ENCODE measurements at places on chromosomes 7 and 10.
A peak's percentile ranks its signal among the peaks of the same experiment; 100 is the strongest.

GRCh38 chr7:78055001-78055573 is 256.5 kb downstream of the PHTF2 start:
- DNase-seq, result no peak

GRCh38 chr7:143455491-143455890 is 12.2 kb downstream of the TAS2R60 start:
- DNase-seq, result no peak

DNA sequence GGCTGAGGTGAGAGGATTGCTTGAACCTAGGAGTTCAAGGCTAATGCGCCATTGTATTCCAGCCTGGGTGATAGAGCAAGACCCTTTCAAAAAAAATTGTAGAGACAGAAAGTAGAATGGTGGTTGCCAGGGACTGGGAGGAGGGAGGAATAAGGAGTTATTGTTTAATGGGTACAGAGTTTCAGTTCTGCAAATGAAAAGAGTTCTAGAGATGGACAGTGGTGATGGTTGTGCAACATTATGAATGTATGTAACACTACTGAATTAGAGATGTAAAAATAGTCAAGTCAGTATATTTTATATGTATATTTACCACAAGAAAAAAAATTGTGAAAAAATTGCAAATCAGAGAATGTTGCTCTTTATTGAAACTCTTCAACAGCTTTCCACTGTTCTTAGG is 266.5 kb upstream of the NPY start:
- DNase-seq, result no peak

DNA sequence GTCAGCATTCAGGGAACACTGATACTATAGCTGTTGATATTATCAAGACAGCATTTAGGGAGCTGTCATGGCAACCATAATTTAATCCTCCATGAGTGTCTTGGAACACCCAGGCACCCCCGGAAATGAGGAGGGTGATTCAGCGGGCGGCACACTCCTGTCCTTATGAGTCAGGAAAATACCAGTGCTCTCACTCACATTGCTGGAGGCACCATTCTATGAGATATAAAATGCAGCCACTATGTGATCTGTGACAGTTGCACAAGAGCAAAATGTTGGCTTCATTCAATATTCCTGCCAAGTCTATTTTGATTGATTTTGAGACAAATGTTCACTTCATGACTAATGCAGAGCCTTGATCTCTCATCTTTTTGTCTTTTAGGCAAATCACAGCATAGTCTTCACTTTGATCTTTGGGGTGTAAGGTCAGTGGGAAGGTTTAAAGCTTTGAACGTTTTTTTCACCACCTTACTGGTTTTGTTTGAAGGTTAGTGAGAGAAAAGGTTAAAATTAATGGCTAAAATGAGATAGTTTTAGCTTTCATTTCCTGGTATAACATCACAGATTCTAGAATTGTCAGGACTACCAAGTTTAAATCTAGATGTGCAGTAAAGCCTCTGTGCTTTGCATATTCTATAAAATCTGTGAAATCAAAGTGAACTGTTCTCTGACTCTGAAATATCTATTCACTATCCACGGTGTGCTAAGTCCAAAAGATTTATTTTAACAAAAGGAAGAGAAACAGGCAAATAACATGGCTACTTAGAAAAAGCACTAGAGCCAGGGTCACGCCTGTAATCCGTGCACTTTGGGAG is 12.4 kb upstream of the ARHGAP12 start:
- DNase-seq, result peak; percentile 89

DNA sequence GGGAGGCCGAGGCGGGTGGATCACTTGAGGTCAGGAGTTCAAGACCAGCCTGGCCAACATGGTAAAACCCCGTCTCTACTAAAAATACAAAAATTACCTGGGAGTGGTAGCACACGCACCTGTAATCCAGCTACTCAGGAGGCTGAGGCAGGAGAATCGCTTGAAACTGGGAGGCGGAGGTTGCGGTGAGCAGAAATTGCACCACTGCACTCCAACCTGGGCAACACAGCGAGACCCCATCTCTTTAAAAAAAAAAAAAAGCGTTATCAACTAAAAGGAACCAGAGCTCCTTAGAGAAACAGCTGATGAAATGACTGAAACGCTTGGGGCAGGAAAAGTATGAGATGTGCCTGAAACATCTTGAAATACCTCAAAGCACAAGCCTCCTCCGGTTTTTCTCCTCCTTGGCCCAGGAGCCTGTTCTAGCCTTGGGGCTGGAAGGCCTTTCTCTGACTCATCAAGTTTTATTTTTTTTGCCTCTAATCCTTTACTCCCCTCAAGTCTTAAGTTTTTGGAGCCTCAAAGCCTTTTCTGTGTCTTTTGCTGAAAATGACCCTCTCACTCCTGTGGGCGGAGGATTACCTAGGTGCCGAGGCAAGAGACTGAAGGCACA is 2.6 kb upstream of the METTL27 start:
- peak; percentile 83 for DNase-seq

DNA sequence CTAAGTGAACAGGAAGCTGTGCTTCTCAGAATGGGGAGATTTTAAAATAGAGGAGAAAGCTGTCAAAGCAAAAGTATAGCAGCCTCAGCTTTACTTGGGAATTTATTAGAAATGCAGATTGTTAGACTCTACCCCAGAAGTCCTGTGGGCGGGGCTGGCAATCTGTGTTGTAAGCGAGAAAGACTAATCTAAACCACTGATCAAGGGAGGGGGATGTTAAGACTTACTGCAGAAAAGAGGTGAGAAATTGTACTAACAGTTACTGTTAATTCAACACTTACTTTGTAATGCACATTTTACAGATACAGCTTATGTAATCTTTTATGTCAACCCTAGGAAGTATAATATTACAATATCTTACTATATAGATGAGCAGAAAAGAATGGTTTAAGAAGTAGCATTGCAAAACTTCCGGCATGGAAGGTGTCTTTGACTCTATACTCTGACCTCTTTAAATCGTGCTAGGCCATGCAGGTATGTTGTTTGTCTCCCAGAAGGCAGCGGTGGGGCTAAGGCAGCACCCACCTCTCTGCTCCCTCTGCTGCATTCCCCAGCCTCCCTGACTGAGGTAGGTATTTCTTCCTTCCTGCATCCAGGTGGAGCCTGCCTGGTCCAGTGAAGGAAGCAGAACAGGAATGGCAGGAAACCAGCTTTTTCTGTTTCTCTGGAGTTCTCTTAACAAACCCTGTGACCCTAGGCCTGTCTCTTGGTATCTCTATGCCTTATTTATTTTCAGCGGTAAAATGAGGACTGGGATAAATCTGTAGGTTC is 462.2 kb downstream of the AUTS2 start:
- DNase-seq, result no peak

- DNase-seq, result no peak
Observed at GRCh38 chr10:47282657-47283018, 17.4 kb upstream of the GDF10 start.

- DNase-seq, result no peak
Observed at GRCh38 chr7:24899905-24900304, 80.1 kb downstream of the OSBPL3 start.

DNA sequence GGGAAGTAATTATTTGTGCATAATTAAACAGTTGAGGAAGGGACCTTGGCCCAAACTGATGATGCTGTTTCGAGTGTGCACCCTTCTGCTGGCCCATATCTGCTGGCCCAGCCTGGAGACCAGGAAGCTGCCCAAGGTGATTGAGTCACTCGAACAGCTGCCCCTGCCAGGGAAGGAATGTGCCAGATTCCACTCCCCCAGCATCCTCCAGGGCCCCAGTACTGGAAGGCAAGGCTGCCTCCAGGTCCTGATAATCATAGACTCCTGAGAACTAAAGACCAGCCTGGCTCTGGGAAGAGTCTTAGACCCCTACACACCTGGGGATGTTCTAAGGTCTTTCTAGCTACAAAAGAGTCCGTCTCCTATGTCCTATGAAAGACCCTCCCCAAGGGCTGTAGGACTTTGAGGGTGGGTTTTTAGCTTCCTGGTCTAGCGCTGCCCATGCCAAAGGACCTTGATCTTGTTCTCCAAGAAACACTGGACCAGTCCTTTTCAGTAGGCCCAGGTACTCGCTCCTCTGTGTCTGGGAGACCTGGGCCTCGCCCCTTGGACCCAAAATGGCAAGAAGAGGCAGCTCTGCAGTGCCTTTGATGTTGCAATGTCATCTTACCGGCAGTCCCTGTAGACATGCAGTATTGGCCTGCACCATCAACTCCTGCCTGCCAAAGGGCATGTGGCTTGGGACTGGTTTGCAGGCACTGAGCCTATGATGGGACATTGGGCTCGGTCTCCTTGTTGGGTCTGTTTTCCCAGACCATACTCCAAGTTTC is 103.2 kb upstream of the GPR26 start:
- DNase-seq, result no peak

- DNase-seq, result peak; percentile 50
Observed at GRCh38 chr7:143216151-143216550, 5.7 kb upstream of the TAS2R40 start.

DNA sequence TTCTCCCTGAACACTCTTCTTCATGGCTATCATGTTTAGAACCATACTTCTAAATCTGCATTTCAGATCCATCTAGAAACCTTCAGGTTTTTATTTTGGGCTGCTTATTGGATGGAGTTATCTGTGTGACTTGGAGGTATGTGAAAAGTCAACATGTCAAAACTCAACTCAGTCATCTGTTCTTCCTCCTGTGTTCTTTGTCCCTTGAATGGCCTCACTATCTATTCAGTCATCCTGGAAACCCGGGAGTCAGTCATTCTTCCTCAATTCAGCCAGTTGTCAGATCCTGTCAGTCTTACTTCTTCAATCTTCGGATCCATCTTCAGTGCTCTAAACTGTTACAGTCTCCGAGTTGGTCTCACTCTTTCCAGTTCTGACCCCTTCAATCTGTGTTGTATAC is 52.2 kb downstream of the VKORC1L1 start:
- no peak for DNase-seq

- no peak for DNase-seq
Observed at GRCh38 chr10:124565565-124566221, 104.1 kb downstream of the LHPP start.

GRCh38 chr7:41696323-41696916 is 6.5 kb downstream of the INHBA start:
- peak; percentile 94 for DNase-seq

GRCh38 chr10:66714741-66715140 is 211.1 kb upstream of the LRRTM3 start:
- DNase-seq, result no peak

GRCh38 chr7:6238309-6238925 is 34.0 kb downstream of the CYTH3 start:
- DNase-seq, result no peak

GRCh38 chr10:44934416-44935200 is 23.5 kb downstream of the TMEM72 start:
- DNase-seq, result no peak

DNA sequence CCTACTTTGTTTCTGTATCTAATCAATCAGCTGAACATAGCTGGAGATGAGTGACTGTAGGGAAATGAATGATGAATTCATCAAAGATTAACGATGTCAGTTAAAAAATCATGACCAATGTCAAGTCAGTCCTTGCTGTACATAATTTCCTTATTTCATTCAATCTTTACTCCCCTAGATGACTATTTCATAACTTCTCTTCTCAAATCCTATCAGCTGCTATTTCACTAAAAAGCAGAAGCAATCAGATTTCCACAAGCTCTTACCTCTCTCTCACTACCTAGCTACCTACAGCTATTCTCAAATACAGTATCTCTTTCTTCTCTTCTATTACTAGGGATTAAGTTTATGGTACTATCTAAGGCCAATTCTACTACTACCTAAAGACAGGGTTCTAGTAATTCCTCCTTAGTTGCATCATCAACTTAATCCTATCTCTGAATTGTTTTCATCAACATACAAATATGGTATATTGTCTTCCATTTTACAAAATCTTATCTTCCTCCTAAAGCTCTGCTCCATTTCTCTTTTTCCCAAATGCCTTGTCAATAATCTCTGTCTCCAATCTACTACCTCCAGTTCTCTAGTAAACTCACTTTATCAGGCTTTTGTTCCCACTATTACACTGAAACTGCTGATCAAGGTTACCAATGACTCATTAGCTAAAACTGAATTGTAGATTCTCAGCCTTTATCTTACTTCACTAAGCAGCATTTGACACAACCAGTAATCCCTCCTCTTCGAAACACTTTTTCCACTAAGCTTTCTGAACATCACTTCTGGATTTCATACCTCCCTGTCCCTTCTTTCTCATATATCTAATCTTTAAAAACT is 28.4 kb downstream of the JMJD1C start:
- peak; percentile 49 for DNase-seq
